ENCODE measurements at places on chromosomes 13 and 19. TPM values are rescaled to one million over a fixed set of nuclear protein-coding genes. Genes with fewer than 3 reads are reported as not detected.

DNA sequence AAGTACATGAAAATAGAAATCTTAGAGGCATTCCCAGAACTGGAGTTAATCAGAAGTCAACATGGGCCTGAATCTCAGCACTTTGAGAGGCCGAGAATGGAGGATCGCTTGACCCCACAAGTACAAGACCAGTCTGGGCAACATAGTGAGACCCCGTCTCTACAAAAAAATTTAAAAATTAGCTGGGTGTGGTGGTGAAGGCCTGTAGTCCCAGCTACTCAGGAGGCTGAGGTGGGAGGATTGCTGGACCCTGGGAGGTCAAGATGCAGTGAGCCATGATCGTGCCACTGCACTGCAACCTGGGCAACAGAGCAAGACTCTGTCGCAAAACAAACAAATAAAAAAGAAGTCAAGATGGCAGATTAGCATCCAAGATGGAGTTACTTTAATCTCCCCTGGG lies 8.5 kb downstream of the IFNL2 start:
- DNase-seq = no peak

DNA sequence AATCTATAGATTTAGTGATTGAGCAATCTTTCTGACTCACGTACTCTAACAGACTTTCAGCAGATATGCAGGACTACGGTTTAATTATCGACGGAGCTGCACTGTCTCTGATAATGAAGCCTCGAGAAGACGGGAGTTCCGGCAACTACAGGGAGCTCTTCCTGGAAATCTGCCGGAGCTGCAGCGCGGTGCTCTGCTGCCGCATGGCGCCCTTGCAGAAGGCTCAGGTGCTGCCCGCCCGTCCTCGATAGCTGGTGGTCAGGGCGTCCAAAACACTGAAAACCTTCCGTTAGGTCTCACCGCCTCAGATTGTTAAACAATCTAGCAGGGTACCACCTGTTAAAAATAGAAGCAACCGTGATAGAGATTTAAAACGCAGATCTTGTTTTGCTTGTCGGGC lies 113.2 kb upstream of the MCF2L start:
- DNase-seq = no peak

- no peak for DNase-seq
These were observed 50.6 kb upstream of the PCDH20 start for GRCh38 chr13:61466280-61466679.

DNA sequence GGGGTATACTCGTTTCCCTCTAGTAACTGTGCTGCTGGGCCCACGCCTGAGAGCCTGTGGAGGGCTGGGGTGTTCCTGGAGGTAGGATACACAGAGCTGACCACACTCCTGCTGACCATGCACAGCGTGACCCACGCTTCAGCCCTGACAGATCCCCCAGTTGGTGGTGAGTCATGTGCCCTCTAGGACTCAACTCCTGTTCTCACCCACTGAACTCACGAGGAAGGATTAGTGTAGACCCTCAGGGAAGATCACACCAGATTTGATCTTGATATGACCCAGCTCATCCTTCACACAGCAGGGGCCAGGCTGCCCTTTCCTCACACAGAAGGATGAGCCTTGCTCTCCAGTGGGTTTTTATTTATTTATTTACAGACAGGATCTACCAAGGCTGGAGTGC lies 13.3 kb upstream of the ACP7 start:
- no peak for DNase-seq

Gene PGLYRP2
- not detected for total RNA-seq

Gene SH2D3A
- 35.4 TPM for total RNA-seq

- DNase-seq = no peak
These were observed 12.7 kb upstream of the ZNF43 start for GRCh38 chr19:21848706-21849105.

DNA sequence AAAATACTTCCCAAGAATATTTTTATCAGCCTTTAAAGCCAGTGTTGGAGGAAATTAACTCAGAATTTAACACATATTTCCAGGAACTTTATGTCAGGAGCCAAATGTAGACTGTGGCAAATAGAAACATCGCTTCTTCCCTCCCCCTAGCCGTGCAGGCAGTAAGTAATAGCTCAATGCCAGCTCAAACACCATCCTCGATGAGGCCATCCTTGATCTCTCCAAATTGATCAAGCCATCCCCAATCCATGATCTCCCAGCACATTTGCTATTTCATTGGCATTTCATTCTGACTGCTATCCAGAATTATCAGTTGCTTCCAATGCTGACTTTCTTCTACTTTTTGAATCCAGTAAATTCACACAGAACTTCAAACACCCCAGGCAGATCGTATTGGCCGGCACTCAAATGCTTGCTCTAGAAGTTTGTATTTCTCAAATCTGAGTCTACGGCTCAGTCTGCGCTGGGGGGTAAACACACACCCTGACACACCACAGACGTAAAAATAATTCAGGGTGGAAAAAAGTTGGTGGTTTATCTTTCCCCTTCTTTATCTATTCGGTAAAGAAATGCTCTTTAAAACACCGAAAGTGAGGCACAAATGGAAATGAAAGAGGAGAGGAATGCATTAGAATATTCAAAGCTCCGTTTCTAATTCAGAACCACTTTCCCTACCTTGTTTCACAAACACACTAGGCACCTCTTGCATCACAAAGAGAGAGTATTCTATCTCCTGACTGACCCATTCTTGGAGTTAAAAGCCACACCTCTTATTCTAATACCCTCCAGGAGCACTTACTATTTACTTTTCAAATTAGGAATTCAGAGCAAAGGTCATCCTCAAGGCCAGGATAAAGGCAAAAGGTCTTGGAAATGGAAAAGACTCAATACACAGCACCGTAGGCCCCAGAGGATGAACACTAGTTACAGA lies 991 bp downstream of the OBI1 start:
- DNase-seq = no peak

Gene CGB2
- total RNA-seq = not detected

GRCh38 chr19:14915116-14915515 lies 26.2 kb upstream of the OR7C2 start:
- no peak for DNase-seq

GRCh38 chr19:18262917-18263316 lies 11.3 kb downstream of the IQCN start:
- no peak for DNase-seq

Gene C1QTNF9B
- total RNA-seq = not detected

DNA sequence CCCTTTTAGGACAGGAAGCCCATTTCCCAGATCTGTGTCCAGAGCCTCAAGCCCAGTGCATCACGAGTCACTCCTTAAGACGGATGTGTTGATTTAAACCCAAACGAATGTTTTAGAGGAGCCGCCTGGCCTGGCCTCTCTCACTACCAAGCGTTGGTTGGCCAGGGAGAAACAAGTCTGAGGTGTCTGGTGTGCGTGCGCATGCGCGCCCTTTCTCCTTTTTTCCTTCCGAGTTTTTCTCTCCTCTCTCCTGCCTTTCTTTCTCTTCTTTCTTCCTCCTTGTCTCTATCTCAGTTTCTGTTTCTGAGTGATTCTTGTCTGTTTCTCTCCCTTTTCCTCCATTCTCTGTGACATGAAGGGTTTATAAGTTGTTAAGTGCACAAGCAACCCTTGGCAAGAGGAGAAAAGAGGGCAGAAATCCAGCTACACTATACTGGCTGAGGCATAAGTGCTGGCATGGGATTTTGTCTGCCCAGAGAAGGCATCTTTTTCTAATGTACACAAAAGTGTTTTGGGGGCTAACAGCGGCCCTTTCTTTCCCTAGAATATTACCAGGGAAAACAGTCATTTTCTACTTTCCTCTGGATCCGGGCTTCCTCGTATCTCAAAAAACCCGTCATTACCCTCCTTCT lies 170.5 kb downstream of the DNAJC15 start:
- DNase-seq = no peak

DNA sequence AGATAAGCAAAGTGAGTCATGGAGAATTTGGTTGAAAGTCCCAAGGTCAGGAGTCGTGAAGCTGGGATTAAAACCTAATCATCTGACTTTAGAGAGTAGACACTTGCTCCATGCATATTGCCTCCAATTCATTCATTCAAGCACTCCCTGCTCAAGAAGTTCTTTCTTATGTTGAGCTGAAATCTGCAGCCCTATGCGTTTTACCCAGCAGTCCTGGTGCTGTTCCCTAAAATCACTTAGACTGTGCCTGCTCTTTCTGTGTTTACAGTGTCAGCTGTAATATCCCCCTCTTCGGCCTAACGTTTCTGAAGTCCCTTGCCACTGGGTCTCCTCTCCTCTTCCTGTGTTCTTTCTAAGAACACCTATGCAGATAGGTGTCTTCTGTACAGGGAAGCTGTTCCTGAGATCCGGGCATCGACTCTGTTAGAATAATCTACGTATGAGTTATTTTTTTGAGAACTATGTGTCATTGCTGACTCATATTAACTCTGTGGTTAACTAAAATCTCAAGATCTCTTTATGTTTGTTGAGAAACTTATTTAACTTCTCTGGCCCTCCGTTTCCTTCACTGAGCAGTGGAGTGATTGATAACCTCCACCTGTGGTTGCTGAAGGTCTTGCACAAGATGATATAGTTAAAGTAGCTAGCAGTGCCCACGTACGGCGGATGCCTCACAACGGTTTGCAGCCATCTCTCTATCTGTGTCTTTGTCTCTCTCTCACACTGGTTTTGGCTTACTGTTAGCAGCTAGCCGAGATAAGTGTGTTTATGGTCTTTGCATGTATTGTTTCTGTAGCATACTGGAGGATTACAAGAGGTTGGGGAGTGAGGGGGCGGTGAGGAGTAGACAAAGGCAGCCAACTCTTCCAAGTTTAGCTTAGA lies 4.7 kb downstream of the ALOX5AP start:
- no peak for DNase-seq

Gene GPR12
- not detected for total RNA-seq

GRCh38 chr19:21109116-21109515 lies 27.1 kb downstream of the ZNF714 start:
- DNase-seq = no peak

- DNase-seq = peak; percentile 47
These were observed 471 bp downstream of the DACH1 start for GRCh38 chr13:71866335-71867130.

DNA sequence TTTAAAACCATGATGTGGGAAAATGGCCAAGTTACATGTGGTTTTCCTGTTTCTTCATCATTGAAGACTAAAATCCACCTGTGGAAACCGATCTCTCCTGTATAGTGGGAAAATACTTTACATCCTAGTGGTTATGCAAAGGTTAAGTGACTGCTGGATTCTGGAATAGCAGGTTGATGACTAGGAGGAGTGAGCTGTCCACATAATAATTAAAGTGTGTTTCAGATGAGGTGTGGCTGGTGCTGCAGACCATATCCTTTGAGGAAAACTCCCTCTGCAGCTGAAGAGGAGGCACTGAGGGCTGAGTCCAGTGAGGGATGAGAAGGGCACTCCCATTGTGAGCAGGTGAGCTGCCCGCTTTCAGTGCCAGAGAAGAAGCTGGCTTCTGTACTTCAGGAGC lies 43.2 kb downstream of the DCLK1 start:
- no peak for DNase-seq

Gene PSG7
- total RNA-seq = not detected

- DNase-seq = no peak
These were observed 172.1 kb upstream of the RFC3 start for GRCh38 chr13:33645591-33646554.

Gene PLIN5
- 30.7 TPM for total RNA-seq

Gene PBX4
- total RNA-seq = 5.7 TPM

Gene KLK8
- total RNA-seq = 4.2 TPM
